ENCODE measurements at places on chromosomes 16 and 17. TPM values are rescaled to one million over a fixed set of nuclear protein-coding genes. Genes with fewer than 3 reads are reported as not detected.

The RHBDL1 gene
- 2.5 TPM for total RNA-seq

The NUPR1 gene
- total RNA-seq: 53.2 TPM

The CSH1 gene
- total RNA-seq: not detected

DNA sequence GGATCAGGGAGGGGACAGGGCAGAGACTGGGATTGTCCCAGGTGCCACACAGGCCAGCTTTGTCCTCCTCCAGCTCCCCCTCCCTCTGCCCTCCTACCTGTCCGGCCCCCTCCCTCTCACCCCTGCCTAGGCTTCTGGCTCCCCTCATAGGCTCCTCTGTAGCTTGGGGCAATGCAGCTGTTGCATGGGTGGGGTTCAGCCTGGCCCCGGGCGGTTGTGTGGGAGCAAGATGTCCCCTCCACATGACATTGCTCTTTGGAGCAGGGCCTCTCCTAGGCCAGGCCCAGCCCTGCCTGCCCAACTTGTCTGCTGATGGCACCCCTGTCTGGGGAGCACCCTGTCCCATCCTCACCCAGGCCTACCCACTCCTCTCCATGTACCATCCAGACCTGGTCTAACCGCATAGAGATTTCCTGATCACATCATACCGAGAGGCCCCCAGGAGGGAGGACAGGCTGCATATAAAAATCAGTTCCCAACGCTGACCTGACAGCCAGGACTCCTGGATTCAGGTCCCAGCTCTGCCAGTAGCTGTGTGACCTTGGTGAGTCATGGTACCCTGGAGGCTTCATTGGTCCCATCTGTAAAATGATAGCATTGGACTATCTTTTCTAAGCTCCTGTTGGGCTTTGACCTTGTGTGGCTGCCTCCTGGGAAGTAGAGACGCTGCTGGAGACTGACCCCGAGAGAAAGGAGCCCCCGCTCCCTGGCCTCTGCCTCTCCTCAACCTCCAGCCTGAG is 48.8 kb upstream of the DLX4 start:
- no peak for DNase-seq

DNA sequence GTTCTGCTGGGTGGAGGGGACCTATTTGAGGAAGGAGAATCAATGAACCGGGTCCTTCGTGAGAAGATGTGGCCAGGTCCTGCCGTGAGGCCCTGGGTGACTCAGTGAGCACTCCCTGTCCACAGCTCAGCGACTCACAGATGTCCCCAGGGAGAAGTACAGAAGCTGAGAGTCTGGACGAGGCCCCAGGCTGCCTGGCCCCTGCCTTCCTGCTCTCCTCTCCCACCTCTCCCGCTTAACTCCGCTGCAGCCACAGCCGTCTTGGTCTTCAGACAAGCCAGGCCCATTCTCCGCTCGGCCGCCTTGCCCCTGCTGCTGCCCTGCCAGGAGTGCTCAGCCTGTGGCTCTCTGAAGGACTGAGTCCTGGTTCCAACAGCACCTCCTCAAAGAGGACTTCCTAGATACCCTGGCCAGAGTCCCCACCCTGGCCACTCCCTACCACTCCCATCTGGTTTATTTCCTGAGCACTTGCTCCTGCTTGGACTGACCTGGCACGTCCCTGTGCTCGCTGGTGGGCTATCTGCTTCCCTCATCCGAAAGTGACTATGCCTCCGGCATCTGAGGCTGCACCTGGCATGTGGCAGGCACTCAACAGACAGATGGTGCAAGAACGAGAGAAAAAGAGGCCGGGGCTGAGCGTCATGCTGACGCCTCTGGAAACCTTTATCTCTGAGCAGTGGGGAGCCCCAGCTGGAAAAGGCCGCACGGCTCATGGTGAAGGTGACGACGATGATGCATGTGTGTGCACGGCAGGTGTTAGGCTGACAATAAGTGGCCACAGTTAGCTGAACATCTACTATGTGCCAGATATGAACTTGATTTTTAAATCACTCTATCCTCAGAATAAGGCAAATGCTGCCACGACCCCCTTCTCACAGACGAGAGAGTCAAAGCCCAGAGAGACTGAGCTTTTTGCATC is 9.2 kb upstream of the TNFRSF13B start:
- DNase-seq: no peak

DNA sequence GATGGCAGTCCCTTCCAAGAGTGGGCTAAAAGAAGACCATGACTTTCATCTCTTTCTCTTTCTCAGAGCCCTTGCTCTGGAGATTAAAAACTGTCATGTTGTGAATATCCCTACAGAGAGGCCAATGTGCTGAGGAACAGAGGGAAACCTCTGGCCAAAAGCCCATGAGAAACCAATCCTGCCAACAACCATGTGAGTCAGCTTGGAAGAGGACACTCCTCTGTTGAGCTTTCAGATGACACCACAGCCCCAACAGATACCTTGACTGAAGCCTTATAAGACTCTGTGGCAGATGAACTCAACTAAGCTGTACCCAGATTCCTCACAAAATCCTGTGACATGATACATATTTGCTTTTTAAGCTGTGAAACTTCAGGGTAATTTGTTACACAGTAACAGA is 19.6 kb downstream of the CPPED1 start:
- no peak for DNase-seq

DNA sequence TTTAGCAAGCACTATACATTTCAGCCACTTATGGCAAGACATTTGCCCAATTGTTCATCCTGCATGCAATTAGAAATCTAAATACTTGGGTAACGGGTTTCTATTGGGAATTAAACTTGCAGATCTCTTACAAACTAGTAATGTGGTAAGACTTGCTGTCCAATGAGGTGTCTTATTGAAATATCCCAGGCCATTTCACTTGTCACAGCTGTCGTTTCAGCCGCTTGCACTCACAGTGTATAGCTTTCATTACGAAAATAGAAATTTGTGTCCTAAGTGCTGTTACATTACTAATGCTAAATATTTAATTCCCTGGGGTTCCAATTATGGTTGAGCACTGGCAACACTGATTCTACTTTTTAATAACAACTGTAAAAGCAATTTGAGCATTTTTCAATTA is 40.3 kb upstream of the IRX5 start:
- DNase-seq: no peak

DNA sequence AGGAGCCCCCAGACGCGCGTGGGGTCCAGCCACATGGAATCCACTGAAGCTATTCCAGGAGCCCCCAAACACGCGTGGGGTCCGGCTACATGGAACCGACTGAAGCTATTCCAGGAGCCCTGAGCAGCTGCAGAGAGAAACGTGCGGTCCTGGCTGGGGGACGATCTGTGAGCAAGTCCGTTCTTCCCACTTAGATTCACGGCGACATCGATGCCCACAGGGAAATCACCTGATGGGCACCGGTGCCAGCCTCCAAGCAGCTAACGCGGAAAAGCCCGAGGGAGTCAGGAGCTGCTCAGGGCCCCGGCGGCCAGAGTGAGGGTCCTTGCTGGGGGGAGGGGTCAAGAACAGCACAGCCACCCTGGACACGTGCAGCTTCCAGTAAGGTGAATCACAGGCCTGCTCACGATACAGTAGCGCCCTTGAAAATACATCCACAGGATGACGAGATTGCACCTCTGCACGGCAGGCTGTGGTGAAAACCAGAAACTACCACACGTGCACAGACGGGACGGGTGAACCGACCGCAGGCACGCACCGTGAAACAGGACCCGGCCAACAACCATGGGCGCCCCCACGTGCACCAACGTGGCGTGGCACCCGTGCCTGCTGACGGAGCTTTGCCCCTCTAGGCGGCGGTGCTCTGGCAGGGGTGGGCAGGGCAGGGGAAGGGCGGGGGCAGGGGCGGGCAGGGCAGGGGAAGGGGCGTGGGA is 77.7 kb upstream of the GNG13 start:
- no peak for DNase-seq

Measured in heart right ventricle (tissue), 16 donors.